CD4-positive, alpha-beta memory T cell (primary cell): ENCODE measurements at places on chromosomes 1 and 21. TPM values are rescaled to one million over a fixed set of nuclear protein-coding genes. Genes with fewer than 3 reads are reported as not detected.

GRCh38 chr1:172708452-172708851, 49.5 kb downstream of the FASLG start:
- no peaks in the 10 kb centered on the region for H3K27me3 ChIP-seq
- H3K27ac ChIP-seq: no peak overlapping the region
- DNase-seq: peak; percentile 56
- H3K4me3 ChIP-seq: peak overlapping the region; percentile 0
- H3K4me1 ChIP-seq: peaks cover 58% of the 10 kb centered on the region
- H3K36me3 ChIP-seq: no peaks in the 10 kb centered on the region

The F11R gene
- total RNA-seq: 27.1 TPM

DNA sequence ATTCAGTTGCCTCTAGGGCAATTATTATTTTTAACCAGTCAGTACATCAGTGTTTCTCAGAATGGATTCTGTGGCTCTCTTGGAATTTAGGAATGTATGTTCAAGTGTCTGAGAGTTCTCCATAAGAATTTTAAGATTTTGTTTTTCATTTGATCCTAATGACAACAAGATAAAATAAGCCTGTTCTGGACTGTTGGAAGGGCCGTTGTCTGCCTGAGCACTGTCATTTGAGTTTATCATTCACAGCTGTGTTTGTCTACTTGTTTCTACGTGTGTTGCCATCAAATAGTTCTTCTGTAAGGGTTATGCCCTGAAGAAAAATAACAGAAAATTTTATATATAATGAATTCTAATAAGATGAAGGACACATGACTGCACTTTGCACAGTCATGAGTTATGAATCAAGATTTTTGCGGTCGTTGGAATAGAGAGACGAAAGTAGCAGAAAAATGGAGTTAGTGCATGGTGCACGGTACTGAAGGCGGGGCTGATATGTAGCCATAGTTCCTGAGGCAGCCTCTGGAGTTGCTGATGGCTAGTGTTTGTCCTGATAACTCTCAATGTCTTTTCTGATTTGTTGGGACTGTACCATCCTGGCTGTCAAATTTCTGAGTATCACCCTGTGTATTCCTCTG, 92.5 kb downstream of the NOS1AP start:
- H3K36me3 ChIP-seq: no peaks in the 10 kb centered on the region
- DNase-seq: no peak
- no peak overlapping the region for H3K27ac ChIP-seq
- H3K4me1 ChIP-seq: no peaks in the 10 kb centered on the region

DNA sequence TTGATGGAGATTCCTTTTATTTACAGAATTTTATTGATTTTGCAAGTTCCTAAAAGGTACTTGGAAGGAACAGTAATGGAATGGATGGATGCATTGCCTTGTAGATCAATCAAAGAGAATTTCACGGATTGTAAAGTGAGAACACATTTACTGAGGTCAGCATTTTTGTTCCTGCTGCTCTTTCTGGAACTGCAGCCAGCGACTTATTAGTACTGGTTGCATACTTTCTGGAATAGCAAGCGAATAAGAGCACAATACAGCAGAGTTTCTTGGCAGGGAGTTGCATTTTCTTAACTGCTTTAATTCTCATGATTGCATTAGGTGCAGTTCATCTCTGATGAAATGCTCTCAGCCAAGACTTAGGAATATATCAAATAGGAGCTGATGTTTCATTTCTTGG, 106.1 kb upstream of the CHODL start:
- no peaks in the 10 kb centered on the region for H3K4me1 ChIP-seq
- H3K4me3 ChIP-seq: no peak overlapping the region

The KRTAP7-1 gene
- total RNA-seq: not detected

GRCh38 chr1:42935313-42935895, 23.3 kb downstream of the SLC2A1 start:
- H3K27ac ChIP-seq: peak overlapping the region; percentile 59
- peak; percentile 43 for DNase-seq
- H3K4me3 ChIP-seq: no peak overlapping the region
- peaks cover 99% of the 10 kb centered on the region for H3K4me1 ChIP-seq
- no peaks in the 10 kb centered on the region for H3K27me3 ChIP-seq

- H3K27ac ChIP-seq: no peak overlapping the region
- no peaks in the 10 kb centered on the region for H3K36me3 ChIP-seq
- no peaks in the 10 kb centered on the region for H3K4me1 ChIP-seq
- H3K4me3 ChIP-seq: no peak overlapping the region
- DNase-seq: no peak
These were observed 164.9 kb downstream of the ST6GALNAC3 start for GRCh38 chr1:76239470-76239918.

- no peaks in the 10 kb centered on the region for H3K36me3 ChIP-seq
- no peak overlapping the region for H3K4me3 ChIP-seq
- no peak overlapping the region for H3K27ac ChIP-seq
- DNase-seq: no peak
- no peaks in the 10 kb centered on the region for H3K27me3 ChIP-seq
- no peaks in the 10 kb centered on the region for H3K4me1 ChIP-seq
These were observed 36.1 kb upstream of the PLPPR4 start for GRCh38 chr1:99228153-99228552.

DNA sequence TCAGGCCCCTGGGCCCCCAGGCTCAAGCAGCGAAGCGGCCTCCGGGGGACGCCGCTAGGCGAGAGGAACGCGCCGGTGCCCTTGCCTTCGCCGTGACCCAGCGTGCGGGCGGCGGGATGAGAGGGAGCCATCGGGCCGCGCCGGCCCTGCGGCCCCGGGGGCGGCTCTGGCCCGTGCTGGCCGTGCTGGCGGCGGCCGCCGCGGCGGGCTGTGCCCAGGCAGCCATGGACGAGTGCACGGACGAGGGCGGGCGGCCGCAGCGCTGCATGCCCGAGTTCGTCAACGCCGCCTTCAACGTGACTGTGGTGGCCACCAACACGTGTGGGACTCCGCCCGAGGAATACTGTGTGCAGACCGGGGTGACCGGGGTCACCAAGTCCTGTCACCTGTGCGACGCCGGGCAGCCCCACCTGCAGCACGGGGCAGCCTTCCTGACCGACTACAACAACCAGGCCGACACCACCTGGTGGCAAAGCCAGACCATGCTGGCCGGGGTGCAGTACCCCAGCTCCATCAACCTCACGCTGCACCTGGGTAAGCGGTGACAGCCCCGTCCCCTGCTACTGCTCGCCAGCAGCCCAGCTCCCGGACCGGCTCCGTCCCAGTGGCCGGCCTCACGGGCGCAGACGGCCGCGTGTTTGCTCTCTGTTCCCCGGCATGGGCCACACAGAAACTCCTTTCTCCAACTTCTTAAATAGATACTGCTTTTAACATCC, 539 bp downstream of the LAMC1 start:
- DNase-seq: peak; percentile 4
- peak overlapping the region; percentile 29 for H3K4me3 ChIP-seq

- DNase-seq: no peak
- H3K27ac ChIP-seq: no peak overlapping the region
- no peaks in the 10 kb centered on the region for H3K36me3 ChIP-seq
- H3K4me3 ChIP-seq: no peak overlapping the region
- H3K27me3 ChIP-seq: no peaks in the 10 kb centered on the region
- H3K4me1 ChIP-seq: peaks cover 42% of the 10 kb centered on the region
These were observed 42.1 kb upstream of the OSBPL9 start for GRCh38 chr1:51574796-51575195.

The C1orf56 gene
- total RNA-seq: 2.4 TPM

DNA sequence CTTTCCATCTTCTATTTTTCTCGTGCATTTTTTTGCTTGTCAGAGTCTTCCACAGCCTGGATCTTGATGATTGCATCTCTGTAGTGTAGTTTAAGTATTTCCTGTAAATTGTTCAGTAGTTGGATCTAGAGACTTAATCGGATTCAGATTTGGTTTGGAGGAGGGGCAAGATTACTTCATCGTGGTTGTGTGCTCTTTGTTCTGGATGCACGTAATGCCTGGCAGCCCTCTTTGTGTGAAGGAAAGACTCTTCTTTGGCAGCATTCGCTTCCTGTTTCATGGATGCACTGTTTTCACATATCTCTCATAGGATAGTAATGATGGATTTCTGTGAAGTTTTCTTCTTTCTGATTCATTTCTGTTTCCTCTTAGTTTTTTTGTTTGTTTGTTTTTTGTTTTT, 14.2 kb downstream of the SEMA4A start:
- H3K27me3 ChIP-seq: no peaks in the 10 kb centered on the region
- H3K36me3 ChIP-seq: no peaks in the 10 kb centered on the region
- DNase-seq: no peak
- no peaks in the 10 kb centered on the region for H3K4me1 ChIP-seq

GRCh38 chr1:88022516-88022915, 661.6 kb upstream of the PKN2 start:
- H3K4me1 ChIP-seq: no peaks in the 10 kb centered on the region
- no peak overlapping the region for H3K4me3 ChIP-seq
- no peak for DNase-seq
- no peak overlapping the region for H3K27ac ChIP-seq
- H3K36me3 ChIP-seq: no peaks in the 10 kb centered on the region
